D721Med (cell line): ENCODE measurements at places on chromosomes 4 and X.

DNA sequence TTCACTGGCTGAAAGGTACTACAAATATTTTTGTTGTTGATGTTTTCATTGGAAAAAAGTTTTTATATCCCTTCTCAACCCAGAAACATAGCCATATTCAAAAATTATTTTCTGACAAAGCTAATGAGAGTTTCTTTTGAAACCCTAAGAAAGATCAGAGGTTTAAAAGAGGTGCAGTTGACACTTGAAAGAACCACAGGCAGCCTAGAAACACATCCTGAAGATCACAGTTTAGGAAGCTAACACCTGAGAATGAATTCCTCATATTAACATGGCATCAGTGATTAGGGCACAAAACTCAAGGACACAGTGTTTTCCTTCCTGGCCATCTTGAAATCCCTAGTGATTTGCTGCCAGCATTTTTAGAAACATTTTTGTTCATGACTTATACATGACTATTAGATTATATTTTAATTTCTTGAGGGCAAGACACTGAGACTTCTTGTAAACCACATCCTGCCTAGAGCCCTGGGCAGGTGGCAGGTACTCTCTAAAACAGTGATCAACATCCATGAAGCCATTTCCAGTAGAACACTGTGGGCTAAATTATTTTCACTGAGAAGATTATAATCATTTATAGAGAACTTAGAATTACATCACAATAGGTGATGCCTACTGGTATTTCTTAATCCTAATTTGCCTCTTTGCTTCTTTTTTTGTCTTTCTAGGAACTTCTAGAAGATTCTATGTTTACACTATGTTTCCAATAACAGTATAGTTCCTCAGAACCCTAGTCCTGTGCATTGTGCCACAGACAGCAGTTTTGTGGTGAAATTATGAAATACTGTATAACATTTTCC, 80.0 kb downstream of the ARSJ start:
- DNase-seq = no peak

GRCh38 chr4:148238086-148238485, 204.1 kb downstream of the NR3C2 start:
- no peak for DNase-seq

- DNase-seq = no peak
Observed at GRCh38 chr4:95085124-95085833, 327.5 kb downstream of the BMPR1B start.

DNA sequence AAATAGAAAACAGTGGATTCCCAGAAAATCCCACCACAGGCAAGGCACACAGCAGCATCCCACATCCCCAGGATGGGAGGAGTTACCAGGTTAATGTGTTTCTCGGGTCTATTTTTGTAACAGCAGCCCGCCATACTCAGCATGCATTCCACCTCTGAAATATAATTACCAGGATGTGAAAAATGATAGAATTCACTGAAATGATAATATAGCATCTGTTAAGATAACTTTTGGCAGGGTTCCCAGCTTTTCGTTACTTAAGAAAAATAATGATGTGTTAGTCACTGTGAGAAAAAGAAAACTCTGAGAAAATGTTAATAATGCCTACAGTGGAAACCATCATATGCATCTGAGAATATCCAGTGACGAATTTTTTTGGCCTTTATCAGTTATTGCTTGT, 87.1 kb downstream of the VCX2 start:
- DNase-seq = no peak

GRCh38 chr4:144575181-144575580, 70.8 kb upstream of the HHIP start:
- DNase-seq = no peak
